Neural cell (in vitro differentiated cells): ENCODE measurements at places on chromosomes 6 and 20. TPM values are rescaled to one million over a fixed set of nuclear protein-coding genes. Genes with fewer than 3 reads are reported as not detected.

FAM83C gene
- not detected in 2 replicates for polyA plus RNA-seq

FOXS1 gene
- polyA plus RNA-seq, result not detected in 2 replicates

PKIG gene
- 174 and 210 TPM in 2 replicates for polyA plus RNA-seq

RBBP8NL gene
- not detected in 2 replicates for polyA plus RNA-seq

TNFRSF21 gene
- polyA plus RNA-seq, result 13.0 and 14.0 TPM in 2 replicates

LHFPL5 gene
- 0.17 TPM in 1 of 2 replicates, not detected in the other for polyA plus RNA-seq

OPRM1 gene
- polyA plus RNA-seq, result 1.5 and 1.9 TPM in 2 replicates

CST5 gene
- not detected in 2 replicates for polyA plus RNA-seq

GPX5 gene
- polyA plus RNA-seq, result not detected in 2 replicates

MUC22 gene
- polyA plus RNA-seq, result not detected in 2 replicates

SAMD3 gene
- 17.1 and 25.9 TPM in 2 replicates for polyA plus RNA-seq

ACSS1 gene
- polyA plus RNA-seq, result 0.14 TPM in 1 of 2 replicates, not detected in the other

BTN1A1 gene
- polyA plus RNA-seq, result not detected in 2 replicates

TMEM170B gene
- polyA plus RNA-seq, result 25.6 and 29.1 TPM in 2 replicates

RTN4IP1 gene
- 8.1 and 8.5 TPM in 2 replicates for polyA plus RNA-seq

BANF2 gene
- not detected in 2 replicates for polyA plus RNA-seq

BPI gene
- not detected in 2 replicates for polyA plus RNA-seq

KLC4 gene
- polyA plus RNA-seq, result 74.0 and 75.3 TPM in 2 replicates

OPN5 gene
- polyA plus RNA-seq, result 0.10 and 0.44 TPM in 2 replicates

BCL2L1 gene
- 125 and 134 TPM in 2 replicates for polyA plus RNA-seq
